Anterior cingulate cortex (tissue), 58 donors: ENCODE measurements at places on chromosomes 16 and 17.

GRCh38 chr17:19996086-19996485, 13.1 kb upstream of the SPECC1 start:
- DNase-seq, result no peak

DNA sequence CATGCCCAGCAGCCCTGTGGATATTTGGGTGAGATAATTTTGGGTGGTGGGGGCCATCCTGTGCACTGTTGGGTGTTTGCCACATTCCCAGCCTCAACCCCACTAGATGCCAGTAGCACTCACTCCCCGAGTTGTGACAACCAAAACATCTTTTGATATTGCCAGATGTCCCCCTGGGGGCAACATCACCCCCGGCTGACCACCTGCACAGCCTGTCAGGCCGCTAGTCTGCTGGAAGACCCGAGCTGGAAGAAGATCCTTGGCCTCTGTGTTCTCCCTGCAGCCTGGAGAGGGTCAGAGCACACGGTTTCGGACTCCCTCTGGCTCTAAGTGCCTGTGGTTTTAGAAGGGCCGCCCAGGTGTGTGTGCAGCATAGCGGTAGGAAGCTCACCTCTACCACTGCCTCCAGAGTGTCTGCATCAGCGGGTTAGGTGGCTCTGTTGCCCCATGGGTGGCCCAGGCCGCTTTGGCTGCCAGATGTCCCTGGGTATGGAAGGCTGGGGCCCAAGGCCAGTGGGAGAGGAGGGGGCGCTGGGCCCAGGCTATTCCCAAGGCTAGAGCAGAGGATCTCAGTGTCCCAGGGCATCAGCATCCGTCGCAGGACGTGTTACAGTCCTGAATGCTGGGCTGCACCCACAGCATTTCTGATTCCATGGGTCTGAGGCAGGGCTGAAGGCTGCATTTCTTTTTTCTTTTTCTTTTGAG, 195.8 kb upstream of the GSE1 start:
- DNase-seq, result no peak

- DNase-seq, result no peak
Observed at GRCh38 chr16:55155815-55156214, 168.2 kb upstream of the IRX6 start.

DNA sequence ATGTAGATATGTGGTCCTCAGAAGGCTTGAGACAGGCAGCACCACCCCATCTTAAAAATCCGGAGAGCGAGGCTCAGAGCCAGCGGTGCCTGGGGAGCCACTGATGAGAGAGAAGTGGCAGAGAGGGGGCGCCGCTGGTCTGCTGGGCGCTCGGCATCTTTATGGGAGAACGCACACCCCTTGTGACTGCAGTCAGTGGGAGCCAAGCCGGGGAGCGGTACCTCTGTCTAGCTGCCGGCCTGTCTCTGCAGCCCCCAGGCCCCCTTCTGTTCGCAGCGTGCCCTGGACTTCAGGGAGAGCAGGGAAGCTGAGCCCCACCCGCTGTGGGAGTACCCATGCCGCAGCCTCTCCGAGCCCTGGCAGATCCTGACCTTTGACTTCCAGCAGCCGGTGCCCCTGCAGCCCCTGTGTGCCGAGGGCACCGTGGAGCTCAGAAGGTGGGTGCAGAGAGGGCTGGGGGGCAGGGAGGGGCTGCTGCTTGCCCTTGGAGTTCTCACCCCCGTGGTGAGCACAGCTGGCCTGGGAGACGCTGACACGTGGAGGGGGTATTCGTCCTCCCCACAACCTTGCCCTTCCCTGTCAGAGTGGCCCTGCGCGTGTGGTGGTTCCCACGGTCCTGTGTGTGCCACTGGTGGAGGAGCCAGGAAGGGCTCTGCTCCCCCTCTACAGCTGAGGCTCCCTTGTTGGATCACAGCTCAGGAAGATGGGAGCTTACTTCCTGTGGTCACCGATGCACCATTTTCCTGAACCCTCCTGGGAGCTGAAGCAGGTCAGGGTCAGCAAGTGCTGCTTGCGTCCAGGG, 44.8 kb downstream of the PRMT7 start:
- DNase-seq, result no peak

DNA sequence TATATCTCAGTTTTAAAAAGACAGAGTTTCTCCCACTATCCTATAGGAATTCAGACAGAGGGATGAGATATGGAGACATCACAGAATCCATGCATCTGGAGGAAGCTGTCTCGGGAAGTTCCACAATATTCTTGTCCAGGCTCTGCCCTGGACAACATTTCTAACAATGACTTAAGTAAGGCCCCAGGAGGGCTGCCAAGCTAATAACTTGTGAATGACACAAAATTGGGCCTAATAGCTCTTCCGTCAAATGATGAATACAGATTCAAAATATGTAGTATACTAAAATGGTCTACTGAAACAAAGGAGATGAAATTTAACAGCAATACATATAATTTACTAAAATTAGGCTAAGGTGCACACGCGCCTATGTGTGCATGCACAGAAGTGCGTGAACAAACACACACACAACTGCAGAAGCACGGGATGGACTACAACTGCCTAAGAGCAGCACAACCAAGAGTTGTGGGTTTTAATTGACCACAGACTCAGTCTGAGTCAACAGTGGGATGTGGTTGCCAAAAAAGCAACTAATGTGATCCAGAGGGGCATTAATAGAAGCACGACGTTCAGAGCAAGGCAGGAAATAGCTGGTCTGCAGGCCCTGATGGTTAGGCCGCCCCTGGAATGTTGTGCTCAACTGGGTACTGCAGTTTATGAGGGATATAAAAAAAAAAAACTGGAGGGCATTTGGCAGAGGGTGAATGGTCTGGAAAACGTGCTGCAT, 26.3 kb upstream of the HS3ST2 start:
- DNase-seq, result no peak

GRCh38 chr17:42618442-42619150, 9.1 kb downstream of the TUBG1 start:
- no peak for DNase-seq

DNA sequence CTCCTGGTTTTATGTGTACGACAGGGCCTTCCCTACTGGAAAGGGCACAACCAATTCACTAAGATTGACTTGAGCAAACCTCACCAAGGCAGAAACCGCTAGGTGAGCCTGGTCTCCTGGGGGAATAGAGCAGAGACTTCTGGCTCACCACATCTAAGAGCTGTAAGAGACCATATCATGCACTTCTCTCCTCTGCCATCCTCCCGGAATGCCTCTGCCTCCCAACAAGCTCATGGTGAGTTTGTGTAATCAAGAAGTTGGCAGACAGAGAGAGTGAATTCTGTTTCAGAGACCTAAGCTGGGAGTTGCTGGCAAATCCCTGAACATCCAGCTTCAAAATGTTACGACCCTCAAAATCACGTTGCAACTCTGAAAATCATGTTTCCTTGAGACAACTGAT, 154.8 kb downstream of the SLC39A11 start:
- DNase-seq, result no peak

- no peak for DNase-seq
Observed at GRCh38 chr16:79484237-79484636, 116.3 kb downstream of the MAF start.

DNA sequence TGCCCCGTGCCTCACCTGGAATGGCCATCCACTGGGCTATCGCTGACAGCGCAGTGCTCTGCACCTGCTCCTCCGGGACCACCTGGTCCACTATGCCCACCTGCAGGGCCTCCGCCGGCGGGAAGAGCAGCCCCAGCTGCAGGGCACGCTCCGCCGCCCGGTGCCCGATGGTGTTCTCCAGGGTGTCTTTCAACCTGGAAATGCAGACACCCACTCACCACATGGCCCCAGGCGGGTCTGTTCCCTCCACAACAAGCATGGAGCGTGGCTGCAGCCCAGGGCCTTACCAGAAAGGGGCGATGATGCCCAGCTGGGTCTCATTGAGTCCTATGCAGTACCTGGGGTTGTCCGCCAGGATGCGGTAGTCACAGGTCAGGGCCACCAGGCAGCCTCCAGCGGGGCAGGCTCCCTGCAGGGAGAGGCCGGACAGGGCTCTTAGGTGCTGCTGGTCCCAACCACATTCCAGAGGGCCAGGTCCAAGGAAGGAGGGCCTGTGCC, 6.8 kb downstream of the DNASE1L2 start:
- no peak for DNase-seq

DNA sequence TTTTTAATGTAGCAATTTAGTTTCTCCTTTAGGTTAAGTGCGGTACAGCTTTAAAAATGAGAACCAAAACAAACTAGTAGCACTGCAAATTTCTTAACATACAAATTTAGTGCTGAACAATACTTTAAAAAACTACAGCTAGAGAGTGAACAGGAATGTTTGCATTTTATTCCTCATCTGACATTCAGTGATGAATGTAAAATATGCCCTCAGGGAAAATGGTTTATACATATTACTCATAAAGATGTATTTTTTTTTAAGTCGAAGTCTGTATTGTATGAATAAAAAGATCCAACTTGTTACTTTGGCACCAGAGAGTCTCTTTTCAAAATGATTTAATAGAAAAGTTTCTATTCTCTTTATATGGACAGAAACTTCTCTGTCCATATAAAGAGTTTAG, 96.8 kb downstream of the BRIP1 start:
- DNase-seq, result no peak

DNA sequence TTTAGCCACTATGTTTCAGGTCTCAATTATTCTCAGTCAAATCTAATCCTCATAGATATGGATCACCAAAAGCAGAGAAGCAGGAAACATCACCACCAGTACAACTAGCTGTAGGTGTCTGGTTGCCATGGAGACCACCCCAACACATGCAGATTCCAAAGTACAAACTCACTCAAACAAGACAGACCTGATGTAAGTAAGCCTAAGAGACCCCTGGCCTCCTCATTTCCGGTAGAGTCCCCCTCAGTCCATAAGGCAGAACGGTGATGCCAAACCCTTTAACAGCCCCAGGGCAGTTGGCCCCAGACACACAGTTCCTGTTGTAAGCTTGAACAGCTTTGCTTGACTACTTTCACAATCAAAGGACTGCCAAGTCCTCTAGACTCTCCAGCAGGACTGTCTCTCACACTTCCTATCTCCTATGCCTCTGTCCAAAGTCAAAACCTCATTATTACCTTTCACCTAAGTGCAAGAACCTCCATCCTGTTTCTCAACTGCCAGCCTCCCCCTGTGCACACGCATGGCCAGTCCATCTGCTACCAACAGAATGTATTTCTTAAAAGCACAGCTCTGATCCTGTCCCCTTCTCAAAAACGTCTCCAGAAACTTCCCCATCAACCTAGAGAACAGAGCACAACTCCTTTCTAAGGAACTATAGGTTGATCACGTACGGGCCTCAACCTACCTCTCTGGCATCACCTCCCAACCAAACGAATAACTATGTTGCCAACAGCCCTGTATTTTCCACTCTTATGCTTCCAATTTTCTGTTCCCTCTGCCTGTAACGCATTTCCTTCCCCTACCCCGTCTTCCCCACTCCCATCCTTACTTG, 23.9 kb downstream of the SLC39A11 start:
- no peak for DNase-seq

- DNase-seq, result no peak
Observed at GRCh38 chr16:80723091-80723490, 81.3 kb downstream of the CDYL2 start.

DNA sequence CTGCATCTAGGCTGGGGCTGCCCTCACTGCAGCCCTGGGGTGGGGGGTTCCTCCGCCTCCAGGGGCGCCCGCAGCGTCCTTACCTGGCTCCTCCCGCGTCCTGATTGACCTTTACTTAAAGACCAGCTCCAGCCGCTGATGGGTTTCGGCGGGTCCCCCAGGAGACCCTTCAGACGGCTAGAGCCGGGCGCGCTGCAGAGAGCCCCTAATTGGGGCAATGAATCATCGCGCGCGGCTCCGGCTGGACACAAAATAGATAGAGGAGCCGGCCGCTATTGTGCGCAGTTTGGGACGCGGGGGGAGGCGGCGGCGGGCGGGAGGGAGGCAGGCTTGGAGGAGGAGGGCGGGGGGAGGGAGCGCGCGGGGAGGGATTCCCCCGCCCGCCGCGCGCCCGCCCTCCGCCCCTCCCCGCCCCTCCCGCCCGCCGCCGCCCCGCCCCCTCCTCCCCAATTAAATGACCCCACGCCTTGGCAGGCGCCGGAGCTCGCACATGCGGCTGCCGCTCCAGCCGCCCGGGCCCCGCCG, 56.5 kb upstream of the CIBAR2 start:
- peak; percentile 17 for DNase-seq

GRCh38 chr16:57409065-57409464, 4.5 kb downstream of the CCL17 start:
- no peak for DNase-seq

GRCh38 chr17:55722742-55723487, at the start of gene TMEM100:
Gene TMEM100 (minus strand): TSS chr17:55722864. CDS start chr17:55721070, 1,794 bp downstream.
- DNase-seq, result no peak

- DNase-seq, result no peak
Observed at GRCh38 chr16:58157951-58158540, 28.9 kb upstream of the CFAP20 start.

- DNase-seq, result no peak
Observed at GRCh38 chr17:14432079-14432478, 131.2 kb downstream of the HS3ST3B1 start.

GRCh38 chr16:54233615-54234014, 53.0 kb downstream of the IRX3 start:
- DNase-seq, result no peak

GRCh38 chr17:81918832-81919545, 1.0 kb upstream of the SIRT7 start:
- DNase-seq, result no peak

DNA sequence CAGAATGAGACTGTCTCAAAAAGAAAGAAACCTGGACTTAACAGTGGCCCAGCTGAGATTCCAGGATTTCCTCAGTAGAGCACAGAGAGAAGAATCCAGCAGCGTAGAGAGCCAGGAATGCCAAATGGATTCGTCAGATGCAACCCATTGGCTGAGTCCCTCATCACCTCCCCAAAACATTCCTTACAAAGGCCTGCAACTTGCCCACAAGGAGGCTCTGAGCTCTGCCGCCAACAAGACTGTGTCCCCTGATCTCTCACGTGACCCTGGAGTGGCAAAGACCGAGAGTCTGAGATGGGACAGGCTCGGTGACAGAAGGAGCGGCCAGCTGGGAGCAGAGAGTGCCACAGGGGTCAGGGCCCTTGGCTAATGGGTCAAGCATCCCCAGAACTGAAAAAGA, 6.9 kb upstream of the CHMP6 start:
- DNase-seq, result no peak

- DNase-seq, result no peak
Observed at GRCh38 chr16:30381291-30382041, 895 bp downstream of the SEPTIN1 start.

DNA sequence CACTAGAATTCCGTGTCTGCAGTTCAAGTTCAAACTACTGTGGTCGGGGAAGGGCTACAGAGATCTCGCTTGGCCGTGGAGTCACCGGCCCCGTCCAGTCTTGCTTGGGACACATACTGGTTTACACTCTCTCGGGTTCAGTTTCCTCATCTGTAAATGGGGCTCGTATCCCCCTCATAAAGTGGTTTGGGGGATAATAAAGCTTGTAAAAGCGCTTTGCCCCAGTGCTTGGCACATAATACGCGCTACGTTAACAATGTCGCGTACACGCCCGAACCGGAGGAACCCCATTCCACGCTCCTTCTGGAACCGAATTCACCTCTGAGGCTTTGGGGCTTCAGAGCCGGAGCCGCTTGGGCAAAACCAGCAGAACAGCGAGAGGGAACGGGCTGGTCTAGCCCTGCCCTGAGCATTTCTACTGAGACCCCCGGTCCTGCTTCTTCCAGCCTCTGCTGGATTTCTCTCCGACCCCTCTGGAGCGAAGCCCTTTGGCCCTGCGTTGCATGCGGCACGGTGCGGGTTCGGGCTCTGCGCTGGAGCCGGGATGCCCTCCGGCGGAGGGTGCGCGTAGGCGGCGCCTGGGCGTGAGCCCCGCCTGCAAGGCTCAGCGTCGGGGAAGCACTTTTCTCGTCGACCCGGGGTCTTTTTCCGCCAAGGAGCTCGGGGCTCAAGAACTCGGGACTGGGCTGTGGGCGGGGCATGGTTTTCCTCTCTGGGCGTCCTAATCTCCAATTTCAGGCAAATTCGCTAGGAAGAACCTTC, 26.1 kb upstream of the HOXB13 start:
- DNase-seq, result no peak

GRCh38 chr16:52553322-52553721, 6.4 kb upstream of the TOX3 start:
- DNase-seq, result no peak
